T-cell (primary cell): ENCODE measurements at places on chromosomes 2 and 18.

- no peak for DNase-seq
These were observed 192.0 kb downstream of the CDH7 start for GRCh38 chr18:65942854-65943253.

GRCh38 chr2:55133467-55134315 is 83.4 kb upstream of the RTN4 start:
- DNase-seq = peak; percentile 7

- DNase-seq = no peak
These were observed 11.5 kb downstream of the GNLY start for GRCh38 chr2:85705680-85706039.

- DNase-seq = no peak
These were observed 48.5 kb upstream of the LOXHD1 start for GRCh38 chr18:46705521-46705920.

GRCh38 chr2:227477291-227477690 is 5.3 kb downstream of the AGFG1 start:
- no peak for DNase-seq

- DNase-seq = no peak
These were observed 674.5 kb downstream of the KCNJ3 start for GRCh38 chr2:155372969-155373368.
